ENCODE measurements at places on chromosomes 7 and 10.

- DNase-seq = no peak
Measured at GRCh38 chr10:102241032-102241443, 274 bp downstream of the PITX3 start.

- DNase-seq = no peak
Measured at GRCh38 chr10:71173466-71173865, 38.9 kb upstream of the UNC5B start.

- DNase-seq = no peak
Measured at GRCh38 chr7:111855161-111855841, 293.0 kb upstream of the IMMP2L start.

- no peak for DNase-seq
Measured at GRCh38 chr10:29102233-29102632, 186.6 kb upstream of the LYZL1 start.

GRCh38 chr7:4951903-4952636, 6.9 kb downstream of the MMD2 start:
- DNase-seq = no peak

- no peak for DNase-seq
Measured at GRCh38 chr7:22841954-22842353, 19.3 kb upstream of the TOMM7 start.

DNA sequence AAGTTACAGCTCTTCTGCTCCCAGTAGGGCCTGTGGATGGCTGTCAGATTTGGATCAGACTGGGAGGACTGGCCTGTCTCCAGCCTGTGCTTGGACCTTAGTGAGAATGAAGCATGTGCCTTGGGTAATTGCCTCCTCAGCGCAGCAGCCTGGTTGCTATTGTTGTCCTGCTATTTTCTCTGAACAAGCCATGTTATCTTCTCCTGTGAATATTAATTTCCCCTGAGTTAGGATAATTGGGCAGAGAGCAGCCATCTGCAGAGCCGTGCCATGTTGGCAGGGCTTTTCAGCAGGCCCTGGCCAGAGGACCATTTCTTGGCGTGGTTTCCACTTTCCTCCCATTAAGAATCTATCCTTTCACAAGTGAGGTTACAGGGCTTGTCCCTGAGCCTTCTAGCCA, 497.3 kb downstream of the SORCS3 start:
- no peak for DNase-seq

All from CD4-positive, alpha-beta T cell treated with Interleukin-15 for 1 hour (primary cell).